ENCODE measurements at places on chromosomes 1 and 21.

- DNase-seq = no peak
Measured at GRCh38 chr1:77608893-77609292, 73.6 kb downstream of the ZZZ3 start.

GRCh38 chr1:115426231-115426771 is 88.3 kb upstream of the NGF start:
- DNase-seq = no peak

DNA sequence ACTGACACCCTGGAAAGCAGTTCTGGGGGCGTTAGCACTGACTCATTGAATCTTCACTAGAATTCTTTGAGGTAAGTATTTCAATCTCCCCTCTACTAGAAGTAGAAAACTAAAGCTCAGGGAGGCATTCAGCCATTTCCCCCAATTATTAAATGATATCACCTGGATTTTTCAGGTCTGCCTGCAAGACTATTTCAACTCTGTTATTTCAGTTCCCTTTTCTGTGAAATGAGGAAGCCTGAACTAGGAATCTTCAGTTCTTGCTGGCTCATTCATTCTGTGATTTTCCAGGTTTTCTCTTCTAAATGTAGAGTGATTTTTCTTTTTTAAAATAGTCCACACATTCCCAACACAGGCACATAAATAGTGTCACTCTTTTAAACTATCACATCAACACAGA is 337.0 kb upstream of the NR5A2 start:
- DNase-seq = no peak

DNA sequence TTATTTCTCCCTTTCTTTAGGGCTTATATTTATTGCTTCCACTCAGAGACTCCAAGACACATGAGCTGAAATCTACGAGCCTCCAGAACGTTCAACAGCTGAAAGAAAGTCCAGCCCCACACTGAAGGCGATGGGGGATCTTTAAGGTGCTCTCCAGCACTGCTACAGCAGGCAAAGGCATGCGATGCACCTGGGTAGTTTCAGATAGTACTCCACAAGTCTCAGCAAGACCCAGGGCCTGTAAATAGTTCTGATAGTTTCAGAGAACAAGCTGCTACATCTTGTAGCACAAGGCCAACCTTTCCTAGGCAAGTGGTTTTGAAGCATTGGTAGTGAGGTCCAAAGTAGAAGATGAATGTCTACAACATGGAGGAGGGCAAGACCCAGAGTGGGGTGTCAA is 2.2 kb upstream of the HSD3B1 start:
- DNase-seq = no peak

GRCh38 chr1:168121401-168122011 is 15.2 kb downstream of the GPR161 start:
- DNase-seq = no peak

- DNase-seq = no peak
Measured at GRCh38 chr1:213474054-213474453, 423.0 kb downstream of the RPS6KC1 start.

- no peak for DNase-seq
Measured at GRCh38 chr21:43880111-43880985, 15.3 kb downstream of the AGPAT3 start.

- no peak for DNase-seq
Measured at GRCh38 chr1:198909973-198910372, 271.1 kb downstream of the PTPRC start.

GRCh38 chr1:156489166-156489934 is 11.2 kb downstream of the MEF2D start:
- DNase-seq = no peak

DNA sequence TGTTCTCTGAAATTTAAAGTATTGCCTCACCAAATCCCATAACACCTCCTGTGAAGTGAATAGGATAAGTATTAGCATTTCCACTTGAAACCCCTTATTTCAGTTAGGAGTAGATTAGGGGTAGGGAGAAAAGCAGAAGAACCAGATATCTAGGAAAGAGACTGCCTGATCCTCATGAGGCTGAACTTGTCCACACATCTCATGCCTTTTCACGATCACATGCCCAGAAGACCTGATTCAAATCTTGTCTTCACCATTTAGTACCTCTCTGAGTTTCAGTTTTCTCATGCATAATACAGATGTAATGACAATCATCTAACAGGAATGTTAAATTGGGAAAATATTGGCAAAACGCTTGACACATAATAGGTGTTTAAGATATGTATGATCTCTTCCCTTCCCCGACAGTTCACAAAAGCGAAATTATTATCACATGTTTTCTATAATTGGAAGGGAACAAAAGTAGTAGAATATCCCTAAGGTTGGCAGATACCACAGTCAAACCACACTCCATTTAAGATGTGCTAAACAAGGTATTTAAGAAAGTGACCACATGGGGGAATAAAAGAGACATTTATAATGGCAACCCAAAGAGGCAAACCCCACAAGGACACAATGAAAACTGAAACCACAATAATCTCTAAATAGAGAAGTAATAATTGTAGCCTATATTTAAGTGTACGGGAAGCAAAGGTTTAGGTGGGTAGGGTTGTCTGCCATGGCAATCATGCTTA is 25.2 kb downstream of the GFI1 start:
- DNase-seq = no peak

- DNase-seq = peak; percentile 90
Measured at GRCh38 chr1:40818264-40818961, 34.8 kb downstream of the KCNQ4 start.

- DNase-seq = no peak
Measured at GRCh38 chr1:157540160-157540748, 12.1 kb downstream of the FCRL5 start.

- DNase-seq = no peak
Measured at GRCh38 chr1:233094691-233095090, 144.3 kb downstream of the NTPCR start.

DNA sequence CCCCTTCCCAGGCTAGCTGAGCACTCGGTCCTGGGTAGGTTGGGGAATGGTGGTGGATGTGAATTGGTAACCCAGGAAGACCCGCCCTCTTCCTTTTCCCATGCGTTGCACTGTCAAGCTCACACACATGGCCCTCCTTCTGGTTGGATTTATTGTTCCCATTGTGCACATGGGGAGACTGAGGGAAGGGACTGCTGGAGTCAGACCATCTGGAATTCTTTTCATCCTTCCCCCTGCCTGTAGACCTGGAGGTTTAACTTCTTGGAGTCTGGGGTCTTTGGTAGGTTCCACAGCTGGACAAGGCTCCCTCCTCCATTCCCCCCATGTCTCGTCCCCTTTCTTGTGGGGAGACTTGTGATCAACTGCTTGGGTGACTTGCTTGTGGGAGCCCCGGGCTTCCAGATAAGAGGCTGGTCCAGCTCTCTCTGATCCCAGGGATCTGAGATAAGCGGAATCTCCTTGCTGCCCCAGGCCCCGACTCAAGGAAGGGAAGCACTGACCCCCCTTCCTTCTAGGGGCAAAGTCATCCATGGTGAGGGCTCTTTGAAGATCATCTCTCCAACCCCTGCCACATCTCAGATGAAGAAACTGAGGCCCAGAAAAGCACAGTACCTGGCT is 55.7 kb upstream of the SYNC start:
- no peak for DNase-seq
